Ovary (tissue), 10 donors: ENCODE measurements at places on chromosomes 7 and 10.
A peak's percentile ranks its signal among the peaks of the same experiment; 100 is the strongest.

- no peak for DNase-seq
Measured at GRCh38 chr7:137687556-137688265, 159.1 kb downstream of the DGKI start.

DNA sequence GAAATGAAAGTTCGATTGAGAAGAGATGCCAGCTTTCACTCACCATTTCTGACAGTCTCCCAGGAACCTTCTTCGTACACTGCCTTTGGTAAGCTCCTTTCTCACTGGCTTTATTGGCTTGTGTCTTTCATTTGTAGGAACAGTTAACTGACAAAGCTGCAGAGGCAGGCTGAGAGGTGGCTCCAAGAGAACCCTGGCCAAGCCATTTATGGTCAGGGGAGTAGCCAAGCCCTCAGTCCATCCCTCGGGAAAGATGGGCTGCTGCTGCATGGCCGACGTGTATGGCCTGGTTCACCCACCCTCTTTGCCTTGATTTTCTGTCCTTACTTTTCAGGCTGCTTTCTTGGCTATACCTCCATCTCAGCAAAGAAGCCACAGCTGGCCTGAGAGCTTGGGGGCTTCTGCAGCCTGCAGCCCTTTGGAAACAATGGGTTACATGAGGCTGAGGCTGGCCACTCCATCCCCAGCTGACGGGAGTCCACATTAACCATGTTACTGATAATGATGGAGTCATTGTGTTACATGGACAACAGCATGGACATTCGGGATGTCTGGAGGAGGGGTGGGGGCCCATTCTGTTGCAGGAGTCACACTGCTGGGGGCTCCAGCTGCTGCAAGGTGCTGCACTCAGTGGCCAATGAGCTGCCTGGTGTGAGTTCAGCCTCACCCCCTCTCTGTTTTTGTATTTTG, at the start of gene OPALIN:
TSS of gene OPALIN (minus strand) at position 152 of the 690 bp plus-strand sequence. CDS start at position 46, 106 bp downstream.
- DNase-seq: no peak

DNA sequence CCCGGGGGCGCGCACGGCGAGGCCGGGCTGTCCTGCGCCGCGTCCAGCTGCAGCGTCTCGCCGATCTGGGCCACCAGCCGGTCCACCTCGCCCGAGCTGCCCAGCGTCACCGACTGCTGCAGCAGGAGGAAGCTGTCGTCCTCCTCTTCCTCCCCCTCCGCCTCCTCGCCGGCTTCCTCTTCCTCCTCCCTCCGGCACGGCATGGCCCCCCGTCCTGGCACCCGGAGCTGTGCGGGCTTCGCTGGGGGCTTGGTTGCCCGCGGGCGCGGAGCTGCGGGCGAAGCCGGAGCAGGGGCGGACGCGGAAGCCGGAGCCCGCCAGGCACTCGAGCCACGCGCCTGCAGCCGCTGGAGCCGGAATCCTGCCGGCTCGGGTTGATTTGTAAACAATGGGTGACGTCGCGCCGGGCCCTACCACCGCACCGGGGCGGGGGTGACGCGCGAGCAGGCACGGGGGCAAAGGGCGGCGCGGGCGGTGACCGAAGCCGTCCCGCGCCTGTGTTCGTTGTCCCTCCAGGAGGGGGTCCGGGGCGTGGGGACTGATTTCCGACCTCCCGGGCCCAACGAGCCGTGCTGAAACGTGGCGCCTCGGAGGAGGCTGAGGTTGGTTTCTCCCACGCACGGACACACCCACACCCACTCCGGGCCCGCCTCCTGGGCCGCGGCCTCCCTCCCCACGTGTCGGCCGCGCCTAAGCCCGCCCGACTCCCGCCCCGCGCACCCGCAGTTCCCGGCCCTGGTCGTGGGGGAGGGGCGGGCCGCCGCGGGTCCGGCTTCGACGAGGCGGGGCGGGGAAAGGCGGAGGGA, at the start of gene FRAT2:
TSS of gene FRAT2 (minus strand) at position 360 of the 806 bp plus-strand sequence. CDS start at position 203, 157 bp downstream.
- peak; percentile 91 for DNase-seq

- no peak for DNase-seq
Measured at GRCh38 chr7:150520145-150520544, 5.5 kb downstream of the GIMAP7 start.

DNA sequence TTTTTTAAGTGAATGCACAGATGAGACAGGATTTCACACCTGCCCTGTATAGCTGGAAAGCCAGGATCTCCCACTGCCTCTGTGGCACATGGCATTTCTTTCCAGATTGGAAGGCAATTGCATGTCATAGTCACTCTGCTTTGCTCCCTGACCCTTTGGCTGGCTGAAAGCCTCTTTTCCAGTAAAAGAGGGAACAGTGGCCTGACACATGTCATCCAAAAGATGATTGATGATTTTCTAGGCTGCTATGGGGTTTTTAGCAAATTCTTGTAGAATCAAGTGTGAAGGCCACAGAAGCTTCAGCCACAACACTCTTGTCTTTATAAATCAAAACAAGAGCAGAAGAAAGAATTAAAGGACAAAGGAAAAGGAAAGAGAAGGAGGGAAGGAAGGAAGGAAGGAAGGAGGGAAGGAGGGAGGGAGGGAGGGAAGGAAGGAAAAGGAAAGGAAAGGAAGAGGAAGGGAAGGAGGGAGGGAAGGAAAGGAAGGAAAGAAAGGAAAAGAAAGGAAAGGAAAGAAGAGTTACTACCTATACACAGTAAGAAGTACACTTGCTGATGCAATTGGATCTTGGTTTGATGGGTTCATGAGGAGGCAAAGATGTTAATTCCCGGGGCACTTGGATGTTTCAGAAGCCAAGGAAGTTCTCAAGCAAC, 158.9 kb upstream of the FRMD4A start:
- no peak for DNase-seq

- no peak for DNase-seq
Measured at GRCh38 chr10:75104842-75105241, 6.6 kb upstream of the SAMD8 start.

DNA sequence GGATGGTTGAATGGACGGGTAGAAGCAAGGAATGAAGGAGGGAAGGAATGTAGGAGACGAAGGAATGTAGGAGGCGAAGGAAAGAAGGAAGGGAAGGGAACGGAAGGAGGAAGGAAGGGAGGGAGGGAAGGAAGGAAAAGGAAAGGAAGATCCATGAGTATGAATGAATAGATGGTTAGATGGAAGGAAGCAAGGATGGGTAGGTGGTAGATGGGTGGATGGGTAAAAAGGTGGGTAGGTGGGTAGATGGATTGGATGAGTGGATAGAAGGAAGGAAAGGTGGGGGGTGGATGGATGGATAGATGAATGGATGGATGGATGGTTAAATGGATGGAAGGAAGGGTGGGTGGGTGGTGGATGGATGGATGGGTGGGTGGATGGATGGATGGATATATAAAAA, 77.4 kb downstream of the RGS10 start:
- no peak for DNase-seq

DNA sequence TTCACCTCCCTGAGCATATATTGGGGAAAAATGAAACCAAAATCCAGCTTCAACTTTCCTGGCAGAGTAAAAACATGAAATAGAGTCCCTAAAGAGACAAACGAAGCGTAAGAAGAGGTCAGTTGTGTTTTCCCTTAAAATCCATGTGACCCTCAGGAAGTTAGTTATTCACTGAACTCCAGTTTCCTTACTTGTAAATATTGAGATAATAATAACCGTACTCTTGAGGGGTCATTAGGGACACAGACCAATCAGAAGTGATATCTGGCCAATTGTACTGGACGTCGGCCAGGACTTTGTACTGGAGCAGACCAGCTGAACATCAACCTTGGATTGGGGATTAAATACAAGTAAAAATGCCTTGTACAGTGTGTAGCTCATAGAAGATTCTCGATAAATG, 167.0 kb downstream of the GATA3 start:
- no peak for DNase-seq

- DNase-seq: no peak
Measured at GRCh38 chr7:28405662-28406061, 6.7 kb upstream of the CREB5 start.
